ENCODE measurements at places on chromosomes 4 and X. TPM values are rescaled to one million over a fixed set of nuclear protein-coding genes. Genes with fewer than 3 reads are reported as not detected.

DNA sequence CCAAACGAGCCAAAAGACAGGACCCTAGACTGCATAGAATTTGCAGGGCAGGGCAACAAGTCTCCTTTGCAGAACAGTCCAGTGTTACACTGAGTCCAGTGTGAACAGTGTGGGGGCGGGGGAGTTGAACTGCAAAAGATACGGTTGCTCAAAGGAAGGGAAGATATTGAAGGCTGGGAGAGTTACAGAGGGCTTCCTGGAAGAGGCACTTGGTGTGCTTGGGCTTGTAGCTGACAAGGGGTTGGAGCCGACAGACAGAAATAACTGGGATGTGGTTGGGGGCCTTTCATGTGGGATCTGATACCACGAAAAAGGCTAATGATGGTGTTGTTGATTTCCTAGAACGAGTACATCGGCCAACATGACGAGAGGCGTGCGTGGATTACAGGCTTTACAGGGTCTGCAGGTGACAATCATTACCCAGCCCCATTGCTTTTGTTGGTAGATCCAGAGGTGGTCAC, 6.1 kb downstream of the XPNPEP2 start:
- DNase-seq: no peak

GRCh38 chr4:5267408-5267807, 216.1 kb downstream of the STK32B start:
- DNase-seq: no peak

DNA sequence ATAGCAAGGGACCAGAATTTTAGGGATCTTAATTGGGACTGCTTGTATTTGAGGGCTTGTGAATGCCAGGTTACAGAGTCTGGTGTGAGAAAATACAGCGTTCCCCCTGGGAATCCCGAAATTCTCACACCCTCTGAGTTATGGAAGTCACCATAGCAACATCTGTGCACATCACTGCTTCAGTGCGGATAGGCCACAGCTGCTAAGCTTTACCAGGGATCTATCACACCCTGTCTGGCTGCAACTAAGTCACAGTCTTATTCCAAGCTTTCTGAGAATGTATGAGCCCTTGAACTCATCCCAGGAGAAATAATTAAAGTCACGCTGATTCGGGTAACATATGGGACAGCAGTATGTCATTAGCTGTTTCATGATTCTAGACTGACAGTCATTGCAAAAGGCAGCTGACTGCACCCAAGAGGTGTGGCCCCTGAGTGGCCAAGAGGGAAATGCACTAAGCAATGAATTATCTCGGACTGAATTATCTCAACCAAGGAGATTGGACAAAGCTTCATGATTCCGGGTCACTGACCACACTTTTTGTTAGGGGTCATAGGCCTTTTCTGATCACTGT, 46.7 kb upstream of the BTC start:
- no peak for DNase-seq

DNA sequence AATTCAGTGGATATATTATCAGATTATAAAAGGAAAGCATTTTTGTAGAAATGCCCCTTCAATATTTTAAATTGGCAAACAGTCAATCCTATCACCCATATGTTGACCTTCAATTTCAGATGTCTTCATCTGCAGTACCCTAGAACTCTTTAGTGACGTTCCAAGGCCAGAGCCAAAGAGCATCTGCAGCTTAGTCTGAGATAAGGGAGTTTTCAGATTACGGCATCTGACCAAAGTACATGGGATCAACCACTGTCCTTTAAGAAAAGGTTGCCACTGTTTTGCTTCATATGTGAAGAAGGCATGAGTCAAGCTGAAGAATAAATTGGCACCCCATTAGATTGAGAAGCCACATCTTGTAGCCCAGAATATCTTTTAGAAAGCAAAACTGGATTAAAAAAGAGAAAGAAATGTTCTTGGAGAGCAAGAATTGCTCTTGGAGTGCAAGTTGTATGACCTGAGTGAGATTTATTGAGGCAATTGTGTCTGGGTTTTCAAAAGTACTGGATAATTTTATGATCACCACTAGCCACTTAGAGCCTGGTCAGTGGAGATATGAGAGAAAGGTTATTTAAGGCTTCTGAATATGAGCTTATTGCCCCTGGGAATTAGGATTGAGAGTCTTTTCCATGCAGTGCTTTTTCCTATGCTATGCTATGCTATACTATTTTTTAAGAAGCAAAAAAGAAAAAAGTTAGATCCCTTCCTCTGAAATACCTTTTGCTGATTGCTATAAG, 251.9 kb upstream of the NR3C2 start:
- DNase-seq: no peak

DNA sequence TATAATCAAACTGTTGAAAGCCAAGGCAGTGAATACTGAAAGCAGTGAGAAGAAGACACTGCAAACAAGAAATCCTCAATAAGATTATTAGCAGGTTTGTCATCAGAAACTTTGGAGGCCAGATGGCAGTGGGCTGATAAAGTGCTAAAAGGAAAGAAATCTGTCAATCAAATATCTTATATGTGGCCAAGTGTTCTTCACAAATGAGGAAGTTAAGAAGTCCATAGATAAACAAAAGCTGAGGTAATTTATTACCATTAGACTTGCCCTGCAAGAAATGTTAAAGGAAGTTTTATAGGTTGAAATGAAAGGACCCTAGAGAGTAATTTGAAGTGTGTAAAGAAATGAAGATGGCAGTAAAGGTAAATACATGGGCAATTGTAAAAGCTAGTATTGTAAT, 586.6 kb downstream of the RAPGEF2 start:
- DNase-seq: no peak

DNA sequence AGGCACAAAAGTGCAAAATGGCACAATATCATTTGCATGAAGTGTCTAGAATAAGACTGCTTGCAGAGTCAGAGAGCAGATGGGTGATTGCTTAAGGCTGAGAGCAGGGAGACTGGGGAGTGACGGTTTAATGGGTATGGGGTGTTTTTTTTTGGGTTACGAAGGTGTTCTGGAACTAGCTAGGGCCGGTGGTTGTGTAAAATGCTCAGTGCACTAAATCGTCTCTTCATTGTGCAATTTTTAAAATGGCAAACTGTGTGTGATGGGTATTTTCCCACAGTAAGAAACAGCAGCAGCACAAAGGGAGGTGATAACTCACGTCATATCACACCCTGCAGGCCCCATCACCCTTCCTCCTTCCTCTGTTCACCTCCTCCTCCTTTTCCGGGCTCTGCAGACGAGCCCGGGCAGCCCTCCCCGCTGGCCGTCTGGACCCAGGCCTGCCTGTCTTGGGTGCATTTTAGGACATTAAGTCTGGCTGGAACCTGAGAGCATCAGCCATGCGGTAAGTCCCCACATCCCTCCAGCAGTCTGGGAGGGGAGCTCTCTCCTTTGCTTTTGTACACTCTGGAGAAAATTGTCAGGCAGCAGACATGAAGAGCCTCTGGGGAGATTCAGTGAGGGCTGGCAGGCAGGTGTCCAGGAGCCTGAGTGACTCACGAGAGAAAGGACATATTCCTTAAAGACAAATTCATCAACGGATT, 42.7 kb downstream of the ASMT start:
- DNase-seq: no peak

DNA sequence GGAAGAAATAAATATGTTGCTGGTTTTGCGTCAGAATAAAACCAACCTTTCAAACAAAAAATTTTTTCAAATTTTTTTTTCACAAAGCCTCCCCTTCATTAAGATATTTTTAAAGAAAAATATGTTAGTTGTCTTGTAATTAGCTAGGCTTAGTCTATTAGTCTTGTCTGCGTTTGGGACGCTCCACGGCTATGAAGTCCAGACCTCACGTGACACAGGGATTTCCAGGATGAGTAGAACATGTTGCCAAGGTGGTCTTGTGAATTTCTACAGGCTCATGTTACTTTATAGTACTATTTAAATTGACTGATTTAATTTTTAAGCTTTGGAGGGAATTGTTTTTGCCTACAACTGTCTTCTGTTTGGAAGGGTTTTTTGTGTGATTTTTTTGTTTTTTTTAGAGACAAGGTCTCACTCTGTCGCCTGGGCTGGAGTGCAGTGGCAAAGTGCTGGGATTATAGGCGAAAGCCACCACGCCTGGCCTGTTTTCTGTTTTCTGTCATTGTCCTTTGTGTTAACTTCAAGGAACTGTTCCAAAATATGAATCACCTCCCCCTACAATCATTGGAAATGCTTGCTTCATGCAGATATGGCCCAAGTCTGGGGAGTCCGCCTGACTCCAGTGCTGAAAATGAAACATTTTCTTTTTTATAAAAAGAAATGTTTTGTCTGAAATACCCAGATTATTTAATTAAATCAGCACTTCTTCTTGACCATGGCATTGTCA, 26.2 kb downstream of the TMEM144 start:
- DNase-seq: no peak

Gene IL1RAPL1
- total RNA-seq: 4.0 TPM

GRCh38 chrX:82458207-82458754, 1049.8 kb upstream of the POU3F4 start:
- DNase-seq: no peak

- no peak for DNase-seq
Measured at GRCh38 chr4:153497091-153497531, 31.0 kb downstream of the TMEM131L start.

DNA sequence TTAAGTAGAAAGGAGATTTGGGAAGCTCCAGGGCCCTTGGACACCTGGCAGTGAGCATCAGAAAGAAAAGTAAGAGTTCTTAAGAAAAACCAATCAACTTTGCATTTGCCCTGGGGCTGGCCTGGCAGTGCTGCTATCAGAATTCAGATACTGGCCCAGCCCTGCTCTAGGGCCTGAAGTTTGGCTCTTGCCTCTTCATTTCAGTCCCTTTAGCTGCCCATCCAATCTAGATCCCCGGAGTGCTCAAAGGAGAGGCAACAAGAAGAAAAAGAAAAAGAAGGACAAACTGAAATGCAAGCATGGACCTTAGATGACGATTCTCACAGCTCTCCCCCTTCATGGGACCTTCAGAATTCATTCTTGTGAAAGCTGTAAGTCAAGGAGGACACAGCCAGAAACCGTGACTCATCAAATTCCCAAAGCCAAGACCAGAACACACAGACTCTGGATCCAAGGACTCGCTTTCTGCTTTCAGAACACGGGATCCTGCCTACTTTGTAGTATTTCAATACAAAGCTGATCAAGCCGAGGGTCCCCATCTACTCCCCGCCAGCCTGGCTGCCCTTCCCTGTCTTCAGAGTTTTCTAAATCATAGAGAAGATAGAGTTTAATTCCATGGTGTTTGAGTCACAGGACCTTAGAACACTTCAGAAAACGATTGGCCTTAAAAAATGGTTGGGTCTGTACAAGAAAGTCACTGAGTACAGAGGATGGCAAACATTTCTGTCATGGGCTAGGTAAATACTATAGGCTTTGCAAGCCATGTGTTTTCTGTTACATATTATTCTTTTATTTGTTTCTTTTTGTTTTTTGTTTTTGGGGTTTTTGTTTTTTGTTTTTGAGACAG, 103.7 kb downstream of the RBM47 start:
- DNase-seq: no peak

Gene BDH2
- total RNA-seq: 25.4 TPM

GRCh38 chr4:123478859-123479345, 82.3 kb downstream of the SPRY1 start:
- peak; percentile 56 for DNase-seq

- no peak for DNase-seq
Measured at GRCh38 chr4:76716020-76716419, 181.9 kb downstream of the SOWAHB start.

DNA sequence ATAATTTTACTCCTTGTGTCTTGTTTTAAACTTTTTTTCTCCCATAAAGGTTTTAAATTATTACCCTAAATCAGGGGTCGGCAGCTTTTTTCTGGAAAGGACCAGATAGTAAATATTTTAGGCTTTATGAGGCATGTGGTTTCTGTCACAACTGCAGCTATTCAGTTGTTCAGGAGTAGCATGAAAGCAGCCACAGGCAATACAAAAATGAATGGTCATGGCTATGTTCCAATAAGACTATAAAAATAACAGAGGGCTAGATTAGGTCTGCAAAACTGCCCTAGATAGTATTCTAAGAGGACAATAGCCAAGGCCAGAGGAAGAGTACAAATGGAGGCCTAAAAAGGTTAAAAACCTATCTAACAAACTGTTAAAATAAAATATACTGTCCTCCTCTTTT, 24.6 kb downstream of the HERC5 start:
- no peak for DNase-seq

Gene PPP1R2C
- total RNA-seq: not detected

- no peak for DNase-seq
Measured at GRCh38 chr4:80138551-80139538, 58.5 kb upstream of the PRDM8 start.

- DNase-seq: no peak
Measured at GRCh38 chrX:147962476-147962875, 18.7 kb upstream of the FMR1NB start.

Gene MFAP3L
- 7.0 TPM for total RNA-seq

- no peak for DNase-seq
Measured at GRCh38 chrX:53265771-53266574, 15.4 kb downstream of the IQSEC2 start.

Gene CACNA1F
- not detected for total RNA-seq

Gene RPA4
- 0.19 TPM for total RNA-seq

Gene DCAF12L1
- not detected for total RNA-seq

DNA sequence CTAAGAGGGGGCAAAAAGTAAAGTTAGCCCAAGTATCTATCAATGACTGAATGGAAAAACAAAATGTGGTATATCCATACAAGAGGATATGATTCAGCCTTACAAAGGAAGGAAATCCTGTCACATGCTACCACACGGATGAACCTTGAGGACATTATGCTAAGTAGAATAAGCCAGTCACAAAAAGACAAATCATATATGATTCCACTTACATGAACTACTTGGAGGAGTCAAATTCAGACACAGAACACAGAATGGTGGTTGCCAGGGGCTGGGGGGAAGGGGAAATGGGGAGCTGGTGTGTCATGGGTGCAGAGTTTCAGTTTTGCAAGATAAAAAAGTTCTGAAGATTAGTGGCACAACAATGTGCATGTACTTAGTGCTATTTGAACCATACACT, 101.8 kb downstream of the SH3KBP1 start:
- DNase-seq: no peak

Gene AKAP4
- not detected for total RNA-seq

DNA sequence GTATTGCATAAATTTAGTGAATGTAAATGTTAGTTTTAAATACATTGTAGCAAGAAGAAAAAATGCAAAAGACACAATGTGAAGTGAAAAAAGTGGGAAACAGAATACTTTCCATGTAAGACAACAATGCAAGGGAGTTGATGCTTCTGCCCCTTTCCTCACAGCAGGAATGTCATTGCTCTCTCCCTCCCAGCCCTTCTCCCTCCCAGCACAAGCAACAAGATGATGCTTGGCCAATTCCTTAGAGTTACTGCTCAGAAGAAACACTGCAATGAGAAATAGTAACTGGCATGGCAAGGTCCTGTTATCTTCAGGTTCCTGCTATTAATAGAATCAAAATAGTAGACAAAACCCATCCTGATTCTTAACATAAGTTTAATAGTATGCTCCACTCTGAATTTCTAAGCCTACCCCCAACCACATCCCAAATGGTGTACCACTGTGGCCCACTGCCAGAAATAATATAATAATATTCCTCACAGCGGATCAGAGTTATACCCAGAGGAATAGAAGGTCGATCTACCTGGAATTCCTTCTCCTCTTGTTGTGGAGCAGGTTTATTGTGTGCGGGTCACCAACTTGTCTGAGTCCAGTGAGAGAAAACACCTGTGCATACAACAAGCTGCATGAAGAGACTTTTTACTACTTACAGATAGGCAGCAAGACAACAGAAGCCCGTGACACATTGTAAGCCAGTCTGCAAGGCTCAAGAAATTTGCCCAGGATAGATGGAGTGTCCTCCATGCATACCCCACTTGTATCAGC, 69.8 kb upstream of the SLC7A11 start:
- no peak for DNase-seq
